ENCODE measurements at places on chromosomes 2 and 18.

DNA sequence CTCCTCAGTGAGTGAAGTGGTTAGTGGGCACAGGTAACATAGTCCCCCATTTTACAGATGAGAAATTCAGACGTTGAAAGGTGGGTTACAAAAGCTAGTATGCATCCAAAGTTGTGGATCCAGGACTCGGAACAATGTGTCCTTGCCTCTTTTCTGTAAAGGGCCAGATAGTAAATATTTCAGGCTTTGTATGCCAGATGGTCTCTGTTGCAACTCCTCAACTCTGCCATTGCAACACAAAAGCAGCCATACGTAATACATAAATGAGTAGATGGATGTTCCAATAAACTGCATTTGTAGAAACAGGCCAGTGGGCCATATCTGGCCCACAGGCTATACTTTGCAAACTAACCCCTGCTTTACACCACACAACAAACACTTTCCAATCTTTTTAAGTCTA lies 166.6 kb upstream of the PKDCC start:
- DNase-seq, result no peak

GRCh38 chr2:25062511-25062917 lies 20.6 kb downstream of the EFR3B start:
- DNase-seq, result no peak

GRCh38 chr2:145931781-145932395 lies 1412.0 kb upstream of the ZEB2 start:
- no peak for DNase-seq

DNA sequence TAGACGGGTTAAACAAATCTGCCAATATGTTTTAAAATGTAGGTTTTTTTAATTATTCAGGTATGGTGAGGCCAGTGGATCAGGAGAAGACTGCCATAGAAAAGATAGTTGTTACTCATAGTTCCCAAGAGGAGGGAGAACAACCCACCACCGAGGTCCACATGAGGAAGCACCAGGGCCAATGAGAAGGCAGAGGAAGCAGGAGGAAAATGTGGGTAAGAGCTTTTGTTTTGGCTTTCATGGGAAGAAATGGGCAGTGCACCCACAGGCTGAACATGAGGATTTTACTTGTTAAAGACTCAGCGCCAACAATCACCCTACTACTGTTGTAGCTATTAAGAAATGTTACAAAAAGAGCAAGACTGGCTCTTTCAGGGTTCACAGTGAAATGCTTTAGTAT lies 191.8 kb upstream of the HNMT start:
- DNase-seq, result no peak

DNA sequence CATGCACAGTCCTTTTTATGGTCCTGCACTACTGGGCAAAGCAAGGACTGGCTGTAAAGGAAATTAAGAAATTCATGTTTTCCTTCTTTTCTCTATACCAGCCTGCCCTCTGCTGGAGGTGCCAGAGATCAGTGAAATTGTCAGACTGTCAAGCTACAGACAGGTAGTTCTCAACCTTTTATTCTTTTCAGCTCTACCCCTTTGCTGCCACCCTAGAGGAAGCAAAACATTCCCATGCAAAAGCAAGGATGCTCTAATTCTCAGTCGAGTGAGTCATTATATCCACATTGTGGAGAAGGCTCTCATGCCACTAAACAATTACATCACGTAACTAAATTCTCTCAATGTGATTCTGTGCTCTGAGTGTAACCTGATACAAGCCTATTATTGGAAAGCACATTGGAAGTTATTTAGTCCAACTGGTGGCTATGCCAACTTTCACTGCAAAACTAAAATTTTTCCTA lies 25.0 kb upstream of the RAPGEF4 start:
- peak; percentile 19 for DNase-seq

- no peak for DNase-seq
These were observed 5.8 kb upstream of the TAF1B start for GRCh38 chr2:9837451-9837850.

DNA sequence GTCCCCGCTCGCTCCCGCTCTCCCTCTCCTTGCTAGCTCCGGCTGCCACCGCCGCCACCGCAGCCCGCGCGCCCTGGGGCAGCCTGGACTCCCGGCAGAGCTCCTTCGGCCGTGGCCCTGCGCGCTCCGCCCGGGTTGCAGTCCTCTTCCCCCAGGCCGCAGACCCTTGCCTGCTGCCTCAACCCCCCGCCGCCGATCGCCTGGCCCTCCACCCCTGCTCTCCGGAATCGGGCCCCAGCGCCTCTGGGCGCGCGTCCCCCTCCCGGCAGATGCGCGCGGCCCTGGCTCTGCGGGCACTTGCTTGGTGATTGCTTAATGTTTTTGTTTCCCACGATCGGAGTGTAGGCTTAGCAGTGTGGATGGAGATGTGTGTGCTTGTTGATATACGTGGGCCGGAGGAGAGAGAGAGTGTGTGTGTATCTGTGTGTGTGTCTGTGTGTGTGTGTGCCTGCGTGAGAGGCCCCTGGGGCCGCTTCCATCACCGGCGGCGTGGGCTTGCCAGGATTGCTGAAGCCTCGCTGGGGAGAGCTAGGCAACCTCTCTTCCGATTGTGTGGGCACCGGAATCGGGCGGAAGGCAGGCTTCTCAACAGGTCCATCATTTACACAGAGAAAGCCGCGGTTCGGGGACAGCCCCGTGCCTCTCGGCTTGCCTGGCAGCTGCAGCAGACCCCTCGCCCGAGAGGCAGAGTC lies 877 bp downstream of the INHBB start:
- no peak for DNase-seq

DNA sequence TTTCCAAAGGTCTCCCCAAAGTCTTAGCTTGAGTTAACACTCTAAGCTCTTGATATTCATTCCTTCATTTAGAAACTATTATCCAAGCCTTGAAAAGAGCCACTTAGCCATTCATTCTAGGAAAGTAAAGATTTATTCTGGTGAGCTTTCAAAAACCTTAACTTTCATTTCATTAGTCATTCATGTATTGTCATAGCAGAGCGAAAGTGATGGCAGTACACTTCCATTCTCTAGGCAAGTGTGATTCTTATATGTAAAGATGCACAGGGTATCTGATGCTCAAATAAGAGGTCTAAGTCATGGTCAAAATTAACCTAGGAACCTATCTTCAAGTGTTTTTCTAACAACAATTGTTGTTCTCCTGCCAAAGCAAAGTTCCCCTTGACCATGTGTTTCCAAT lies 553.0 kb upstream of the FANCL start:
- no peak for DNase-seq

DNA sequence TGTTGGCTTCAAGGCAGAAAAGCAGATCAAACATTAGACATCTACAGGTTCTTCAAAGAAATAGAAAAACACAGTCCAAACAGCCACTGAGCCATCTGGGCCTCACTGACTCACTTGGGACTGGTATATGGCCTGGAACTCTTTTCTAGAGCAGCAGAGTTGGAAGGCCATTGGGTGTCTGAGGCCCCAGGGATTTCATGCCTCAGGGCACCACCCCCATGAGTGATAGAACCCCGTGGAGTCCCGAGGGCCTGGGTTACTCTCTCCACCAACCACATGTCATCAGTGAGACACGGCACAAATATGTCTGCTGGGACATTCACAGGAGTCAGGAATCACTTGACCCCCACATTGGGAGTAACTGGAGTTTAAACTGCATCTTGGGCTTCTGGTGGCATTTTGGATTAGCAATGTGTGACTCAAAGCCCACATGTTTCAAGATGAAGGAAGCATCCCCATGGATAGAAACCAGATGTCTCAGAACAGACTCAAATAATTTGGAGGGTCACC lies 44.0 kb downstream of the CAPN13 start:
- DNase-seq, result no peak

DNA sequence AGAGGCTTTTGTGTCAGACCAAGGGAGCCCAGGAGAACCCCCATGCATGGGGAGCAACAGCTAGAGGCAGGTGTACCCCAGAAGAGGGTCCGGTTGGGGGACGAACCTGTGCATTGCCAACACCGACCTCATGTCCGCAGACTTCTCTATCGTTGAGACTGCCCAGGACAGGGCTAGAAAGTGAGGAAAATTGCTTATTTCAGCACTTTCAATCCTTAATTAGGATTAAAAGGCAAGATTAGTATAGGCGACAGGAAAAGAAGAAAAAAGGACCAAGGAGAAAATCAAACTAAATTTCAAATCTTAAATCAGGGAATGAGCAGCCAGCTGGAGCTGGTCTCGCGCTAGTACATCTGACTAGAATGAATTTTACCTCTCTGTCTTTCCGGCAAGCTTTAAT lies 438.9 kb upstream of the SOX11 start:
- no peak for DNase-seq

DNA sequence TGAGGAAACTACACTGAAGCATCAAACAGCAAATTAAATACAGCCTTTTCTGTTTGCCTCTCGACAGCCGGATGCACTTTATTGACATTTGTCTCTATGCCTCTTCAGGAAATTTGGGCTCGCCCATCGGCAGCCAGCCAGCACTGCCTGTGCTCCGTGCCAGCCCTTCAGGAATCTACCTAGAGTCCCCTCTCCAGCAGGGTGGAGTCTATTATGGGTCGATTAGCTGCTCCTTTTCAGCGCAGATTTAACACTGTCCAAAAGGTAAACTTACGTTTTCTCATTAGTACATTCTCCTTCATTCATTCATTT lies 91.5 kb downstream of the MYCN start:
- DNase-seq, result no peak

GRCh38 chr2:49286045-49286444 lies 131.7 kb upstream of the FSHR start:
- DNase-seq, result no peak

GRCh38 chr2:111161971-111162370 lies 41.3 kb downstream of the BCL2L11 start:
- DNase-seq, result no peak

- DNase-seq, result no peak
These were observed 273.7 kb upstream of the KYNU start for GRCh38 chr2:142603759-142604158.

DNA sequence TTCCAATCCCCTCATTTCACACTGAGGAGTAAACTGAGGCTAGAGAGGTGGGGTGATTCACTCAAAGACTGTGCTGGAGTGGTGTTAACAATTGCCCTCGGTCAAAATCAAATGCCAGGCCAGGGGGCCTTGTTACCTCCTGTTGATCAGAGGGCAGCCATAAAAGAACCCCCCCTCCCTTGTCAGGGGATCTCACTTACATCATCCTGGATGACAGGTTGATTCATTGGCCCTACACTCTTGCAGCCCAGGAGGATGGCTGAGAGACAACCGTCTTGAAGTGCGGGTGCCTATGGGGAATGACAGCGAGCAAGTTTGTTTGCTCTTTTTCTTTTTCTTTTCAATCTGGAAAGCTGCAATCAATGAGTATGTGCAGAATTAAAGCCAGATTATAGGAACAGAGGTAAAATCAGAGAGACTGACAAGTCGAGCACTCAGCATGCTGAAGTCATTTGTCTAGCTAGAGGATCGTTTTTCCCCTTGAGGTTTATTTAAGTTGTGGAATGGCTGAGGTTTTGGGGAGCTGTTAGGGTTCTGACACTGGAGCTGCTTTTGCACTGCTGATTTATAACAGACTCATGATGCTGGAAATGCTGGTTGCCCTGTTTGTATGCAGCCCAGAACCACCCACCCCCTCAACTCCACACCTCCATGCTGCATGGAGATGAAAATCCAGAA lies 26.4 kb upstream of the NRP2 start:
- no peak for DNase-seq

DNA sequence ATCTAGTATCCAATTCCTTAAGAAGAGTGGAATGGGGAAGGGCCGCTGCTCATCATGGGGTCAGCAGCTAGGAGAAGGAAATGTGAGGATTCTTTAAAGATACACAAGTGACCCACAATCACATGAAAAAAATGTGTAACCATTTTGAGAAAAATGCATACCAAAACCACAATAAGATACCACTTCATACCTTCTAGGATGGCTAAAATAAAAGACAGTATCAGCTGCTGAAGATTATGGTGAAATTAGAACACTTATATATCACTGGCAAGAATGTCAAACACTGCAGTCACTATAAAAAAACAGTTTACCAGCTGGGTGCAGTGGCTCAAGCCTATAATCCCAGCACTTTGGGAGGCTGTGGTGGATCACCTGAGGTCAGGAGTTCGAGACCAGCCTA lies 67.9 kb downstream of the C2orf74 start:
- no peak for DNase-seq

GRCh38 chr18:58268849-58269248 lies 224.8 kb downstream of the NEDD4L start:
- no peak for DNase-seq

DNA sequence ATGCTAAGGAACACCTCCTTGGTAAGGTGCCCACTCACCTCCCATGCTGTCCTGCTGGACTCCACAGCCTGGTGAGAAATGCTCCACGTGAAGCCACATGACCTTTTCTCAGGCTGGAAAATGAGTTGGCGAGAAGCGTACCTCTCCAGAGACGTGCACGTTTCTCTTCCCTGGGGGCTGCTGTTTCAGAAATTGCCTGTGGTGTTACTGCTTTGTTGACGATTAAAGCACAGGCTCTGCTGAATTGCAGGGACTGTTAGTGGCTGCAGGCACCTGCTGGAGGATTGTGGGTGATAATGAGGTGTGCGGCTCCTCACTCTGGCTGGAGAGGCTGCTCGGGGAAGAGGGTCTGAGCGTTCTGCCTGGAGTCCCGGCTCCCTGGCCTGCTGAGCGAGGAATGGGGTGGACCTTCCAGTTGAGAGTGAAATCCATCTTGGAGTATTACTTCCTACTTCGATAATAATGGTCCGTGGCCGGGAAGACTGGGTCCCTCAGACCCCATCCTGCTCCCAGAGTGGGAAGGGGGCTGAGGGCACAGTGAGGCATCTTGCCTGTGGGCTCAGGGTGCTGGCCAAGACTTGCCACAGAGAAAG lies 199.3 kb upstream of the HDAC4 start:
- DNase-seq, result no peak

DNA sequence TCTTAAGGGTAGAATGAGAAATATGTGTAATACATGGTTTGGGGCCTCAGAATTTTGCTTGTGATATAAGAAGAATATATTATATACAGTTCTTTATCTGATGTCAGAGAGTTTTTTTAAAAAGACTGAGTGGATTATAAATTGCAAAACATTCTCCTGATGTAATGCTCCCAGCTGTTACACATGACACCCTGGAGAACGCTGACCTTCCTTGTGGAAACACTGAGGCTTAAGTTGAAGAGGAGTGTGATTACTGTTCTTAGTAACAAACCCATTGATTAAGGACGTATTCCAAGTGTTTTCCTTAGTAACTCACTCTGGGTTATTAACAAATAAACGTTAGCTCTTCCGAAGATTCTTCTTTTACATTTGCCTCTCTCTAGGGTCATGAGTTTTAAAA lies 1069.3 kb upstream of the CNTNAP5 start:
- no peak for DNase-seq

GRCh38 chr2:102142829-102143449 lies 393 bp downstream of the IL1R1 start:
- DNase-seq, result no peak

All from effector CD4-positive, alpha-beta T cell (primary cell).